ENCODE measurements at places on chromosomes 5 and 9. TPM values are rescaled to one million over a fixed set of nuclear protein-coding genes. Genes with fewer than 3 reads are reported as not detected.

GRCh38 chr5:535846-536698, 11.8 kb upstream of the SLC9A3 start:
- DNase-seq, result peak; percentile 1

GRCh38 chr9:37986001-37986400, 82.1 kb upstream of the SLC25A51 start:
- no peak for DNase-seq

- no peak for DNase-seq
Measured at GRCh38 chr5:55440188-55440646, 94.5 kb downstream of the PLPP1 start.

DNA sequence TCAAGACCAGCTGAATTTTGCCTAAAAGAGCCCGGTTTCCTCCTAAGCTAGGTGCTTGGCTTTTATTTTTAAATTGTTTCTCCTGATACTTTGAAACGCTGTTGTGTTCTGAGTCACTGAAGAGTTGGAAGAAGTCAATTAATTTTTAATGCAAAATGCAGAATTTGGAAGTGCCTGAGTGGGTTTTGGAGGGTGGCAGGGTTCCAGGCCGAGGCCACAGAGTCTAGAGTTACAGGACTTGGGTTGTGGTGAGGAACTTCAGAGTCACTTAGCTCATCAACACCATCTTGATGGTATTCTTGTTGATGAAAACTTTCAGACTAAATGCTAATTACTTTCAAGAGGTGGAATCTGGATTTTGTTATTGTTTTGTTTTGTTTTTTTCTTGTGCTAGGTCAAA, 130.6 kb downstream of the PDZD2 start:
- no peak for DNase-seq

DNA sequence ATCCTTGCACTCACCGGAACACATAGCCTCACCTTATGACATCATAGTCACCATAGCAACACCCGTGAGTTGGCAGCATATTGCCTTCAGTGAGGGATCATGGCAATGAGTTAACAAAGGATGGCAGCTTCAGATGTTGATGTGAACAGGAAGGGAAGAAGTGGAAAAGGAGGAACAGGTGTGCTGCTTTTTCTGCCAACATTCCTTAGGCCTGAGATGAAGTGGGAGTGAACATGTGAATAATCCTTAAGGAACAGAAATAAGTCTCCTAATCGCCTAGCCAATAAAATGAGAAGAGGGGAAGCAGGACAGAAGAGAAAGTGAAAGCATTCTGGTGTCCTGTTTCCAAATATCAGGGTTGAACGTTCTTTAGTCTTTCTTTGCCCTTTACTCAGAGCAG, 360.0 kb downstream of the BRINP1 start:
- DNase-seq, result no peak

DNA sequence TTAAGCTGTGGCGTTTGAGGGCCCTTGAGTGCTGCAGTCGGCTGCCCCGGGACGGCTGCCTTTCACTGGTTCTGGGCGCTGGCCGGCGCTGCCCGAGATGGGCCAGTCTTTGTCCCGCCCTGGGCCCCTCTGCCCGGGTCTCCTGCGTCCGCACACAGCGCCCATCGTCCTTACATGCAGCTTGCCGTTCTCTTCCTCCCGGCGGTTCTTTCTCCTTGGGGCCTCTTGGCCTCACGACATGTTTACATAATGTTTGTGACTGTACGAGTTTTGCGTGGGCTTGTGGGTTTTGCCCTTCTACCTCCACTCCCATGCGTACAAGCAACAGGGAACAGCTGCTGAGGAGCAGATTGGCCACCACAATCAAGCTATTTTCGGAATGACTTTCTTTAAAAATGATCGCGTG, 618 bp downstream of the TNPO1 start:
- peak; percentile 57 for DNase-seq

DNA sequence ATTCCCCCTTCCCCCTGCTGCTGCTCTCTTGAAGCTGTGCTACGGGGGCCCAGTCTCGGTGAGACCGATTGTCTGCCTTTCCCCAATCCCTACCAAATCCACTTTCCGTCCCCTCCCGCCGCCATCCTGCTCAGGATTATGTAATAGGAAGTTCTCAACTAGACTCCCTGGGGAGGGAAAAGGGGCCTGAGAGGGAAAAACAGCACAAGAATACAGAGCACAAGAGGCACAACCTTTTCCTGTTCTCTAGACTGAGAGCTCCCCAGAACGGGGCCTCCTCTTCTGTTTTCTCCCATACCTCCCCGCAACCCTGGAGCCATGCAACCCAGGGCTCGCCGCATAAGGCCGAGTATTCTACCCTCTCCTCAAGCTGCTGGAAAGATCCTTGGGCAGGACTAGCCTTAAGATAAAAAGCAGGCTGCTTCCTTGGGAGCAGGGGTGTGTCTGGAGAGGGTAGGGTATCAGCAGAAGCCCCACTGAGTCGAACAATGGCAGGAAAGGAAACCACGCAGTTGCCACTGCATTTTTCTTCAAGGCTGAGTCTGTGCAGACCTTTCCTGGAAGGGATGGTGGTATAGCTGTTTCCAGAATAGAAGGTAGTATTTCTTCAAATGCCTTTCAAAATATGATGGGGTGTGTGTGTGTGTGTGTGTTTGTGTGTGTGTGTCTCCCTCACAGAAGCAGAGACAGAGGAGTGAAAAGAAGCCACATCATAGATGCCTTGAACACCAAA, 12.9 kb downstream of the MYORG start:
- DNase-seq, result peak; percentile 79

- no peak for DNase-seq
Measured at GRCh38 chr5:171438738-171439137, 19.3 kb downstream of the FGF18 start.

The GMCL2 gene
- not detected for total RNA-seq

The NUTM2G gene
- total RNA-seq, result not detected

The HARS1 gene
- 34.1 TPM for total RNA-seq

The GPR150 gene
- 0.12 TPM for total RNA-seq

The DOCK8 gene
- total RNA-seq, result 2.1 TPM

The FBLL1 gene
- 0.61 TPM for total RNA-seq

All from heart right ventricle (tissue), 16 donors.